GF-D8 (cell line): ENCODE measurements at places on chromosomes 11 and 22.

- DNase-seq, result no peak
Observed at GRCh38 chr11:128474036-128474874, 113.1 kb downstream of the ETS1 start.

DNA sequence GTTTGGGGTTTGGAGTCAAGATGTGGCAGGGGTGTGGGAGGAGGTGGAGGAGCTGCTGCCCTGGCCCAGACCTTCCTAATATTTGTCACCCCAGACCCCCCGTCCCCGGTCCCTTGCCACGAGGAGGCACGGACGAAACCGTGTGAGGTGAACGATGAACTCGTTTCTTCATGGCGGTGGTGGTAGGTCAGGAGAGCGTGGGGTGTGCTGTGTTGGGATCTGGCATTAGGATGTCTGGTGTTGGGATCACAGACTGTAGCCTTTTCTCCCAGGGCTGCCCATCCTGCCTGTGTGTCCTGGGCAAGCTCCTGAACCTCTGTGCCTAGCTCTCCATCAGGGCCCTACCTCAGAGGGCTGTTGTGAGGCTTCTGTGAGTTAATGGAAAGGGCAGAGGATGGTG, 8.4 kb downstream of the MAPK8IP2 start:
- no peak for DNase-seq

DNA sequence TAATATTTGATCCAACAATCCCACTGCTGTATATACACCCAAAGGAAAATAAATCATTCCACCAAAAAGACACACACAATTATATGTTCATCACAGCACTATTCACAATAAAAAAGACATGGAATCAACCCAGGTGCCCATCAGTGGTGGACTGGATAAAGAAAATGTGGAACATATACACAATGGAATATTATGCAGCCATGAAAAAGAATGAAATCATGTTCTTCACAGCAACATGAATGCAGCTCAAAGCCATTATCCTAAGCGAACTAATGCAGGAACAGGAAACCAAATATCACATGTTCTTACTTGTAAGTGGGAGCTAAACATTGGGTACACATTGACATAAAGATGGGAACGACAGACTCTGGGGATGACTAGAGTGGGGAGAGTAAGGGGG, 1.1 kb upstream of the OR2D3 start:
- DNase-seq, result no peak

- no peak for DNase-seq
Observed at GRCh38 chr11:33672273-33672672, 28.4 kb downstream of the C11orf91 start.

DNA sequence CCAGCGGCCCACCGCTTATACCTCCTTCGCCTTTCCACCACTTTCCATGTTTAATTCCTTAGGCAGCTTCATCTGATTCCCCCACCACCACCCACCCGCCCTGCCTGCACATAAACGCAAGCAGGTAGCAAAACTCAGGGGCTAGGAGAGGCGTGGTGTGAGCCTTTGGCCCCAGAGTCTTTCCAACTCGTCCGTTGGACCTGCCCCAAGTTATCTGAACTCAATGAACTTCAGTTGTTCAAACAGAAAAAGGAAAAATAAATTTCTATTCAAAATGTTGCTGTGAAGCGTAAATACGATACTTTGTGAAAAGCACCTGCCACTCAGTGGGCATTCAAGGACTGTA, 814 bp upstream of the CDON start:
- DNase-seq, result no peak

- no peak for DNase-seq
Observed at GRCh38 chr22:33481550-33481949, 423.4 kb upstream of the SYN3 start.

DNA sequence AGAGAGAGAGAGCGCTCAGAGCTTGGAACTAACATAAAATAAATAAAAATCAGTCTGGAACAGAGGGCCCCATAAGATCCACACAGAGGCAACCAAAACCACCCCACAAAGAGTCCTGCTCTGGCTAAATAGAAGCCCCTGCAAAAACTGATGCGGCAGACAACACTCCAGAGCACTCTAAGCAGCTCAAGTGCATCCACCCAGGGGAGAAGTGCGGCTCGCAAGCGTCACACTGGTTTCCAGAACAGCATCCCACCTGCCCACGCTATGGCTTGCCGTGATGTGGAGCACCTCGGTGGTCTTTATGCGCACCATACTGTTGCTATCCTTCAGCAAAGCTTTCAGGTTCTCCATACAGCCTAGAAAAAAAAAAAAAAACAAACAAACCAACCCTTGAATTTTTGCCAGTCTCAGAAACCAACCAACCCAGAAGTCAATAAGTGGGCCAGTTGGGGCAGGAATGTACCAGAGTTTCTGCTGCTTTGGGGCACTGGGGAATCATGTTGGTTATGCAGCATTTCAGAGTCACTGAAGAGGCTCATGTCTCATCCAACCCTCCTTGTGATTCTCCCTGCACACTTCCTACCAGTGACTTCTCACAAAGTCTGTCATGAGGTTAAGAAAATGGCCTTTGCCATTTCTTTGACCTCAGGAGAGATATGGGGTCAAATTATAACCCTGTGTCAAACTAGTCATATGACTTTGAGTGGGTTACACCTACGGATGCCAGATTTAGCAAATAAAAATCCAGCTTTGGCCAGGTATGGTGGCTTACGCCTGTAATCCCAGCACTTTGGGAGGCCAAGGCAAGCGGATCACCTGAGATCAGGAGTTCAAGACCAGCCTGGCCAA, 3.0 kb downstream of the RSPH14 start:
- no peak for DNase-seq

- no peak for DNase-seq
Observed at GRCh38 chr11:44627165-44627789, 61.8 kb downstream of the CD82 start.

GRCh38 chr11:40722179-40722795, 737.2 kb downstream of the LRRC4C start:
- no peak for DNase-seq

DNA sequence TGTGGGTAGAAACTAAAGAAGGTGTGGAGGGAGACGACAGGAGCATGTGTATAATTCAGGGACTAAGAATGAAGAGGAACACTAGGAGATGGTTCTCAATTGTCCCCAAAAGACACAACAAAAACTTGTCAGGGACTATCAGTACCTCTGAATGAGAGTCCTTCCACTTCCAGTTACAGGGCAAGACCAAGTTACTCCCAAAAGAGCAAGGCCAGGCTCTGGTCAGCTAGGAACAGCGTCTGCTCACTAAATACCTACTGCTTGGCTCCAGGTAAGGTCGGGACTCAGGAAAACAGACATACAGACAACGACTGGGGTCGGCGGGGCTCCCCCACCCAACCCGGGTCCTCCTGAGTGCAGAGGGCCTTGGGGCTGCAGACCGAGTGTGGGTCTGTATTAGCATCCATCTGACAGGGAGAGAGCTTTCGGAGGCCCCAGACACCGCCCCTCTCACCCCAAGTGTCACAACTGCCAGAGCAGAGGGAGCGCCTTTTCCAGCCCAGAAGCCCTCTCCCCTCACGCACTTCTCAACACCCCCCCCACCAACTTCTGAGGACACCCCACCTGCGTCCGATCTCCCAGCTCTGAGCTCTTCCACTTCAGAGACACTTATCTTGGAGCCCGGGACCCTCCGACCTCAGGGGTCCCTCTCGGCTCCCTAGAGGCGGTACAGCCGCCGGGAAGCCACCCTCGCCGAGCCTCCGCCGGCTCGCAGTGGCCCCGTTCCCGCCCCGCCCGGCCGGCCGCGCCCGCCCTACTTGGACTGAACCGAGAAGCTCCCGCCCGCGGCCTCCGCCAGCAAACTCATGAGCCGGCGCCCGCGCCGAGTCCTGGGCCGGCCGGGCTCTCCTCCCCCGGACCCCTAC, 522 bp downstream of the RHOG start:
- DNase-seq, result no peak

DNA sequence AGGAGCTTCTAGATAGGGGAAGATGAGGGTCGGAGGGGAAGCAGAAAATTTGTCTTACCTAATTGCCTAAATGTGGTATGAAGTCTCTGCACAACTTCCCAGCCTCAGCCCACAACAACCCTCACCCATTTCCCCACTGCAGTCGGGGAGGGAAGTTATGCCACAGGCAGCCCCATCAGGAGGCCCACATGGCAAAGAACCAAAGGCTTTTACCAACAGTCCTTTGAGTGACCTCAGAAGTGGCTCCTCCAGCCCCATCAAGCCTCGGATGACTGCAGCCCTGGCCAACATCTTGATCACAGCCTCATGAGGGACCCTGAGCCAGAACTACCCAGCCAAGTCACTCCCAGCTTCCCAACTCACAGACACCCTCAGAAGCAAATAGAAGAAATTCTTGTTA, 54.8 kb downstream of the CHST1 start:
- DNase-seq, result peak; percentile 56

GRCh38 chr11:65584723-65585171, 8.9 kb downstream of the EHBP1L1 start:
- DNase-seq, result no peak
